MCF 10A (cell line): ENCODE measurements at places on chromosomes 4 and X. TPM values are rescaled to one million over a fixed set of nuclear protein-coding genes. Genes with fewer than 3 reads are reported as not detected.

The KIAA0232 gene
- 15.6 and 19.2 TPM in 2 replicates for total RNA-seq

The KLHL4 gene
- 8.7 and 9.8 TPM in 2 replicates for total RNA-seq

The RAB33A gene
- total RNA-seq = not detected in 2 replicates

The RASSF6 gene
- 1.6 and 2.4 TPM in 2 replicates for total RNA-seq

The MAD2L1 gene
- 16.2 and 26.8 TPM in 2 replicates for total RNA-seq

The EFHC2 gene
- not detected in 2 replicates for total RNA-seq

The MAGED4B gene
- total RNA-seq = not detected in 2 replicates

The C1QTNF7 gene
- not detected in 2 replicates for total RNA-seq

The ALB gene
- total RNA-seq = 0.15 TPM in 1 of 2 replicates, not detected in the other

The PAGE2 gene
- not detected in 2 replicates for total RNA-seq

The TMEM35A gene
- total RNA-seq = not detected in 2 replicates

The CTAG1A gene
- not detected in 2 replicates for total RNA-seq

The TEX13B gene
- total RNA-seq = not detected in 2 replicates

The GPAT3 gene
- total RNA-seq = 0.30 and 0.56 TPM in 2 replicates

The CTPS2 gene
- total RNA-seq = 5.3 and 5.5 TPM in 2 replicates

The NDNF gene
- 0.42 TPM in 1 of 2 replicates, not detected in the other for total RNA-seq

The NLGN4X gene
- 1.6 and 2.2 TPM in 2 replicates for total RNA-seq

The ATOH1 gene
- not detected in 2 replicates for total RNA-seq

The PAGE2B gene
- total RNA-seq = not detected in 2 replicates

The TBC1D8B gene
- total RNA-seq = 3.3 and 4.7 TPM in 2 replicates

The ZNF674 gene
- total RNA-seq = 7.2 and 9.7 TPM in 2 replicates

The DCK gene
- 8.0 and 9.5 TPM in 2 replicates for total RNA-seq

The PNMA3 gene
- total RNA-seq = not detected in 2 replicates

The PABPC4L gene
- total RNA-seq = 0.25 and 0.28 TPM in 2 replicates

The SPANXN4 gene
- total RNA-seq = not detected in 2 replicates
